ENCODE measurements at places on chromosomes 2 and 18.

GRCh38 chr2:40827392-40827791, 375.5 kb upstream of the SLC8A1 start:
- no peak for DNase-seq

DNA sequence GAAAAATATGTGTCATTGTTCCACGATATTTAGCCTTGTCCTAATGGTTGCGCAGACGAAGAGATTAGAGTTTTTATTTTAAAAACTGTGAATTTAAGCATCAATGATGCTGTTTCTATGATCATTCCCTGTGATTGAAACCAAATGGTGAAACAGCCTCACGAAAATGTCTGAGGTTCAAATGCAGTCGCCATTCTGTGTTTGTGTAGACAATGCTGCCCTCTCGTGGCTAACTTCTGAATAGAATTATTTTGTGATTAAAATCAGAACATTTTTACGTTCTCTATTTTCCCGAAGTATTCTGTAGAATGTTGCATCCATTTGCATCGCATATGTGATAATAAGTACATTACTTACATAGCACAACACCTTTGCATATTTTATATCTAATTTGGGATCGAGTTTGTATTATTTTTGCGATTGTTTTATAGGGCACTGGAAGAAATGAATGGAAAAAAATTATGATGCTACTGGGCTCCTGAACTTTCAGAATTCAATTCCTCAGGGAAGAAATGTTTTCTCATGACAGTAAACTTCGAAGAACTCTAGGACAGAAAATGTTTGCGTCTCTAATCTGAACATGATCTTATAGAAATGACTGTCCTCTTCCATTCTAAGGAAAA, 54.8 kb upstream of the CREB1 start:
- peak; percentile 47 for DNase-seq

DNA sequence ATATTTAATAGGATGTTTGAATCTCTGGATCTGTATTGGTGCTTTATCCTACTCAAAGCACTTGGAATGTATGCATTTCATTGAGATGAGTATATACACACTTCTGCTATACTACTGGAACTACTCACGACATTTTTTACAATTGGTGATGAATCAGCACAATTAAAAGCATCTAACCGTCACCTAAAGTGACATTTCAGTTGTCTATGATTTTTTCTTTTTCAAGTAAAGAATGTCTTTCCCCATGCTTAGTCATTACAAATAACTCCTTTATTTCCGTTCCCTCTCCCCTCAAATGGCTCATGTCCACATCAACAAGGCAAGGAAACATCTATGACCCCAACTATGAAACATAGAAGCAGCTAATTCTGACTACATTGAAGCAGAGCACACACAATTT, 77.3 kb downstream of the CLIP4 start:
- DNase-seq: peak; percentile 20

GRCh38 chr2:227570615-227571014, 28.1 kb upstream of the SCYGR2 start:
- DNase-seq: no peak

- DNase-seq: peak; percentile 64
Observed at GRCh38 chr18:6755107-6755506, 25.6 kb downstream of the ARHGAP28 start.

- peak; percentile 39 for DNase-seq
Observed at GRCh38 chr2:200812122-200813022, 662 bp downstream of the BZW1 start.

DNA sequence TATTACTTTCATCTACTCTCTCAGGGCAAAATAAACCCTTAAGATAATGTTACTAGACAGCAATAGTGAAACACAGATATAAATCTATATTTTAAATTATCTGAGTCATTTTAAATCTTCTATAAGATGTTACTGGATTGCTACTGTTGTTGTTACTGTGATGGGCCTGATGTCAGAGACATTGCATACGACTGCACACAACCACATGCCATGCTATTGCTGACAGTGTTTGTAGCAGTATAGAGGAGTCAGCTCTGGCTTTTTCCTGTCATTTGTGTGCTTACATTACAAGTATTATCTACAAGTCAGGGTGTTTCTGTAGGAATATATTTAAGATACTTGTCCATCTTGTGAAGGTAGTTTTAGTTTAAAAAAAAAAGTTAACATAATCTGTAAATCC, 63.9 kb downstream of the CCDC148 start:
- DNase-seq: no peak

DNA sequence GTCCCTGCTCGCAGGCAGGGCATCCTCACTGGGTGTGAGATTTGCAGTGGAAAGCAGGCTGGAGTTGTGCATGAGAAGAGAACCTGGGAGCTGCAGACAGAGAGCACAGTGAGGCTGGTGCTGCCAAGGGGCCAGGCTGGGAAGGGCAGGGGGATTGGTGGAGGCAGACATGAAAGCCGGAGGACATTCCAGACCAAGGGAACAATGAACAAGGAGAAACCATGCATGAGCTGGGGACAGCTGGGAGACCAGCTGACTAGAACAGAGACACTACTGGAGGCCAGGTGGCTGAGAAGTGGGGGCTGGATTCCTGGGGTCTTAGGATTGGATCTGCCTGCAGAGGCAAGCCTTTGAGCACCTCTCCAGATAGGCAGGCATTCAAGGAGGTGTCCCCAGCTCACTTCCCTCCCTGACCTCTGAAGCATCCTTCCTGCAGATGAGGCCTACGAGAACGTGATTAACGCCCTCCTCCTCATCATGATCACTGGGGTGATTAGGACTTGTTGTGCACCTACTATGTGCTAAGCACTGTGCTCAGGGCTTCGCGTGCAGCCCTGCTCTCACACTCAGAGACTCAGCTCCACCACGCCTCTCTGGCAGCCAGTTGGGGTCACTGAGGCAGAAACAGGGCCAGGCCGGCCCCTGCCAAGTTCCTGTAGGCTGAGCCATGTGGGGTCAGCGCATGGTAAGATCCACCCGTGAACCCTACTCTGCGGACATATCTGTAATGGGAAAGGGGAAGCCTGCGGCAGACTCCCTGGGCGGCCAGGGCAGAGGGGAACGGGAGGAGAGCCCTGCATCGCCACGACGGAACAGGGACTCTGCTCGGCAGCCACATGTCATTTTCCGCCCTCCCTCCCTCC, 74.8 kb upstream of the SLC66A3 start:
- DNase-seq: no peak
